ENCODE measurements at places on chromosomes 2 and 18.
A peak's percentile ranks its signal among the peaks of the same experiment; 100 is the strongest.

DNA sequence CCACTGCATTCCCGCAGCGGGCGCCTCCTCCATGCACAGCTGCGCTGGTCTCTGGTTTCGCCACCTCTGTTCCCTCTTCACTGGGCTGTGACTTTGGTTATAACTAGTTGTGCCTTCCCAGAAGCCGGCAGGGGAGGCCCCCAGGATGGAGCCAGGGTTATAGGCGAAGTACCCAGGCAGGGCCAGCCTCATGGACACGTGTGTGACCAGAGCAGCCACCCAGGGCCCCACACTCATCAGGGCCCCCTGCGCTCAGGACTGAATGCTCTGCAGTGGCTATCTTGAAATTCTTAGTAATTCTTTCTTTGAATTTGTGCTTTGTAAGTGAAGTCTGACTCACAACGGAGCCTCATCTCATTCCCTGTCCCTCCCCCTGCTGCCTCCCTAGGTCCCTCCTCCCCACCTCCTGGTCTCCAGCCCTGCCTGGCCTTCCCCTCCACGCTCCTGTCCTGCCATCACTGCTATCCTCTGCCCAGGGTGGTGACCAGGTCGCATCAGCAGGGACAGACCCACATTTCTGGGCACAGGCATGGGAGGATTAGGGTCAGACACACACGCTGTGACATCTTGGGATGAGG, 38.1 kb upstream of the LBH start:
- no peak for DNase-seq

- no peak for DNase-seq
Measured at GRCh38 chr2:111698089-111698488, 185.9 kb downstream of the ANAPC1 start.

DNA sequence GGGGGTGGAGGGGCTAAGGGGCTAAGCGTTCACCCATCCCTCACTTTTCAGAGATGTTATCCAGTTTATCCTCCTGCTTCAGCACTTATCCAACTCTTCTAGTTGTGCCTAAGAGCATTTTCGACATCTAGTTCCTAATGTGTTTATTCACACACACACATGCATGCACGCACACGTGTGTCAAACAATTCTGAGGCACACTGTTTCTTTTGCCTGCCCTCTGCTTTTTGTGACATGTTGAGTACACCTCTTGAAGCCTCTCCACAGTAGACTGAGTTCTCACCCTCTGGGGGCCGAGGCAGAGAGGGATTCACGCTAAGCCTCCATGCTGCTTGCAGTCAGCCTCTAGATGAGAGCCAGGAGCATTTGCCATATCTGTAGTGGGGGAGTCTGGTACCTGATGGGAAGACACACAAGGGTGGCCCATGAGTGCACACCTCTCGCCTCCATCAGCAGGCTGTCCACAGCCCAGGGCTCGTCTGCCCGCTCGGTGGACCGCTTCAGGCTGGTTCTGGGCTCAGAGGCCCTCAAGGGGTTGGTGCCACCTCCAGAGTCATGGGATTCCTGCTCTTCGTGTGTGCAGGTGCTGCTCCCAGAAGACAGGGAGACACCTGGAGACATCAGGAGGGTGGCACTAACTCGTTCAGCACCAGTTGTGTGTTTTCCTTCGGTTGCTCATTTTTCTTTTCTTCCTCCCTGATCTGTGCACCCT, 11.9 kb downstream of the TWIST2 start:
- no peak for DNase-seq

GRCh38 chr2:100064592-100065428, 77.6 kb downstream of the AFF3 start:
- no peak for DNase-seq

DNA sequence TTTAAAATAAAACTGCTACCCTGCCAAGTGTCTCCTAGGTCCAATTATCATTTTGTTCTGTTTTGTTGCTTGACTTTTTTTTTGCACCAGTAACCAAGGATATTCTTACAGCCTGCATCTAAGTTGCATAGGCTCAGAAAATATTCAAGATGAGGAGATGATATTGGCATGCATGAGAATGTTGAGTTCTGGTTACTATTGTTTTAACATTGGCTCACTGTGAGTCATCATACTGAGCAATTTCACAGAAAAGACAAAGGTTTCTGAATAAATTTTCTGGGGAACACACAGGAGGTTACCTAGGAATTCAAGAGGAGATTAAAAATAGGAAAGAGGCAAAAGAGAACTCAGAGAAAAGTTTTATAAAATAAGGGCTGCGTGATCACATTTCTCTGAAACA, 84.8 kb upstream of the POU3F3 start:
- no peak for DNase-seq

DNA sequence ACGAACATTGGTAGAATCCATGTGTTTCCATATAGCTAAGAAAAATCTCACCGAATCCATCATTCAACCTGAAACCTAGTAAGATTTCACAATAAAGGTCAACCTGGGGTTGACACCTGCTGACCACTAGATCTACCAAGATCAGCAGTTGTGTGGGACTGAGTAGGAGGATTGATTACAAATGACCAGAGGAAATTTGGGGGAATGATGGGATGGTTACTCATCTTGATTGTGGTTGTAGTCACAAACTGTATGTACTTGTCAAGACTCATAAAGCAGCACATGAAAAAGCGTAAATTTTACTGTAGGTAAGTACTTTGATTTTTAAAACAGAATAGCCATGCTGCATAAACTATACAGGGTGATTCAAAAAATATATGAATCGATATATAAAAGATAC, 14.7 kb downstream of the DAPL1 start:
- no peak for DNase-seq

GRCh38 chr18:2656237-2656980, 883 bp downstream of the SMCHD1 start:
- DNase-seq, result peak; percentile 28

DNA sequence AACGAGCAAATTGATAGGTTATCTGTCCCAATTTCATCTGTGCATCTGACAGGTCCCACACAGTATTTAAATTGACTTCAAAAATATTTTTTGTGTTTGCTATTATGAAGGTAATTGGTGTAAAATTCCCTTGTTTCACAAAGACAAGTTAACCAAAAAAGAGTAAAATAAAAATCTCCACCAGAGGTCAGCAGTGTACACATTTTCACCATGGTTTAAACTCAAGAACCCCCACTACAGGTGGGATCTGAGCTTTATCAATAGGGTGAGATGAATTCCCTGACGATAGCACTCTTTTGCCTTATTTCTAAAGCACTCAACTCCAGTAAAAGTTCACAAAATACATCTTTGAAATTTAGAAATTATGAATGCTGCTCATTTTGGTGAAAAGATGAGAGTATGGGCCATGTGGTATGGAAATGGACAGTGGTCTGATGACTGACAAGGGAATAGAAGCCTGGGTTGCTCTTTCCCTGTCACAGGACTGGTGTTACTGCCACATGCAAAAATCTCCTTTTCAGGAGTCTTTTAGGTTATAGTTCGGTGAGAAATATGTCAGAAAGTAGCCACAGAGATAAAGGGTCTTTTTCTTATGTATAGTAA, 68.0 kb downstream of the SERPINB8 start:
- no peak for DNase-seq

DNA sequence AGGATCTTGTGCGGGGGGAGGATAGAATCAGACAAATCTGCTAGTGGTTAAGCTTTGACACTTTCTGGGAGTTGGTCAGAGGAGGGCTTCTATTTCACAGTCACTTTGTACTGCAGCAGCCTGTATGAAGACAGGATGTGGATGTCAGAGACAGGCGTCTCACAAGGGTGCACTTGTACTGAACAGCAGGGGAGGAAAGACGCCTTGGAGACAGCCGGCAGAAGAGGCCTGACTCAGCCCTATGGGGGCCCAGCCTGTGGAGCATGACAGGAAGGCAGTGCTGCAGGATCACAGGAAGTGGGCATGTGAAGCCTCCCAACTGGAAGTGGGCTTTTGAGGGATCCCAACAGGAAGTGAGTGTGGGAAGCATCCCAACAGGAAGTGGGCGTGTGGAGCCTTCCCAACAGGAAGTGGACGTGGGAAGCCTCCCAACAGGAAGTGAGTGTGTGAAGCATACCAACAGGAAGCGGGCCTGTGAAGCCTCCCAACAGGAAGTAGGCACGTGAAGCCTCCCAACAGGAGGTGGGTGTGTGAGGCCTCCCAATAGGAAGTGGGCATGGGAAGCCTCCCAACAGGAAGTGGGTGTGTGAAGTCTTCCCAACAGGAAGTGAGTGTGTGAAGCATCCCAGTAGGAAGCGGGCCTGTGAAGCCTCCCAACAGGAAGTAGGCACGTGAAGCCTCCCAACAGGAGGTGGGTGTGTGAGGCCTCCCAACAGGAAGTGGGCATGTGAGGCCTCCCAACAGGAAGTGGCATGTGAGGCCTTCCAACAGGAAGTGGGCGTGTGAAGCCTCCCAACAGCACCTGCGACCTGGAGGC, 212.3 kb downstream of the SNTG2 start:
- no peak for DNase-seq

DNA sequence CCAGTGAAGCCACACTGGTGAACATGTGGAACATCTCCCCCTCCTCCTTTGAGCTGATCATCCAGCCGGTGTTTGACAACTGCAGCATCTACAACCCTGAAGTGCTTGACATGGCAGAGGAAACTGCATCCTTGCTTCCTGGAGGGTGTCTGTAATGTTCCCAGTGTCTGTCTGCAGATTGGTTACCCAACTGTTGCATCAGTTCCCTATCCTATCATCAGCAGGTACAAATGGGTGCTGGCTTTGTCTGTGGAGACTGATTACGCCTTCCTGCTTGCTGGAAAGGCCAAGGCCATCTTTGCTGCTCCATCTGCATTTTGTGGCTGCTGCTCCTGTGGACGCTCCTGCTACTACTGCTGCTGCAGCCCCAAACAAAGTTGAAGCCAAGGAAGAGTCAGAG, 83.5 kb downstream of the SKA1 start:
- no peak for DNase-seq

GRCh38 chr2:32835148-32835547, 111.6 kb upstream of the LTBP1 start:
- DNase-seq, result no peak

DNA sequence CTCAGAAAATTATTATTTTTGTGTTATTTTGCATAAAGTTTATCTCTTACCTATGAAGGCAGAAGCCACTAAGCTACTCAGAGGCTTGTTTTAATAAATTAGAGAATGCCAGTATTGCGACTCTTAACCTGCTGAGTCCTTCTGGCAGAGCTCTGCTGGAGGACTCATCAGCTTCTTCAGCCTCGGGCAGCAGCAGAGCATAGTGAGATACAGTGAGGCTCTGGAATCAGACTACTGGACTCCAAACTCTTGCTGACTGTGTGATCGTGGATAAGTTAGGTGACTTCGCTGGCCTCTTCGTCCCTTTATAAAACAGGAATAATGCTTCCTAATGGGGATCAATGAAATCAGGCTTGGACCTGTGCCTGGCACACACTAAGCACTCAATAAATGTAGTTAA, 1.7 kb downstream of the PTRHD1 start:
- no peak for DNase-seq

DNA sequence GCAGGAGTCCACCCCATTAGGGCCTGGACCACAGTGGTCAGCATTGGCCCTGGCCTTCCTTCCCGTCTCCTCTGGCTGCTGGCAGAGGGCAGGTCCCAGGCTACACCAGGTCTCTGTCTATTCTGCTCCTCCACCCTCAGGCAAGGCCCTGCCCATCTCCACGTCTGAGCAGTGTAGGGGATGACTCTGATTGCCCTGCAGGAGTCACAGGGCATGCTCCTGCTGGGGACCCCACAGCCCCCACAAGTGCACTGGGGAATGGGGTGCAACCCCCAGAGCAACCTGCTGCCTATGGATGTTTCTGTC, 40.0 kb downstream of the STK25 start:
- DNase-seq, result no peak

DNA sequence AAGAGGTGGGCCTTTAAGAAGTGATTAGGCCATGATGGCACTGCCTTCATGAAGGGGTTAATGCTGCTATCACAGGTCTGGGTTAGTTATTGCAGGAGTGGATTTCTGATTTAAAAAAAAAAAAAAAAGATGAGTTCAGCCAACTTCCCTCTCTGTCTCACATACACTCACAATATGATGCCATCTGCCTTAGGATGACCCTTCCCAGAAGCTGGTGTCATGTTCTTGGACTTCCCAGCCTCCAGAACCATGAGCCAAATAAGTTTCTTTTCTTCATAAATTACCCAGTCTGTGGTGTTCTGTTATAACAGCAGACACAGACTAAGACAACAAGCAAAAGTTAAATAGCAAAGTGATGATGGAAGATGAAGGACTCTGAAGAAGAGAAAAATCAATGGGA, 179.7 kb upstream of the ETAA1 start:
- DNase-seq, result no peak

DNA sequence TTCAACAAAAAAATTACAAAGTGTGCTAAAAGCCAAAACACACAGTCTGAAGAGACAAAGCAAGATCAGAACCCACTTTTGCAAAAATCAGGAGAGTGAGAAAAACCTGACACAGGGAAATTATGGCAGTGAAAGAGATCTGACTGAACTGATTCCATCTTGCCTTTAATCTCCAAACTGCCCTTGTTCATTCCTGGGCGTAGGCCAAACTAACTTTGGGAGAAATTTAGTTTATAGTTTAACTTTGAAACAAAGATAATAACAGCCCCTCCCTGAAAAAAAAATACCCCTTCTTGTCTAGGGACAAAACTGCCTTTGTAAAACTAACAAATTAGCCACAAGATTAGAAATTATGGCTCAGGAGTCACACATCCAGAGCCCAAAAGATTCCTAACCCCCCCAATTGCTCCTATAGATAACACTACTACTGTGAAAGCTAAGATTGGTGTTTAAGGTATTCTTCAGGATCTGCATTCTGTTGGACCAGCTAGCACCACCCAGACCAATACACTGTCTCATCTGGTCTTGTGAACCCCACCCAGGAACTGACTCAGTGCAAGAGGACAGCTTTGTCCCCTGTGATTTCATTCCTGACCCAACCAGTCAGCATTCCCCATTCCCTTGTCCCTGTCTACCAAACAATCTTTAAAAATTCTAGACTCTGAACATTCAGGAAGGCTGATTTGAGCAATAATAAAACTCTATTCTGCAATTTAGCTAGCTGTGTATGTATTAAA, 226.1 kb upstream of the SH3BP4 start:
- no peak for DNase-seq

DNA sequence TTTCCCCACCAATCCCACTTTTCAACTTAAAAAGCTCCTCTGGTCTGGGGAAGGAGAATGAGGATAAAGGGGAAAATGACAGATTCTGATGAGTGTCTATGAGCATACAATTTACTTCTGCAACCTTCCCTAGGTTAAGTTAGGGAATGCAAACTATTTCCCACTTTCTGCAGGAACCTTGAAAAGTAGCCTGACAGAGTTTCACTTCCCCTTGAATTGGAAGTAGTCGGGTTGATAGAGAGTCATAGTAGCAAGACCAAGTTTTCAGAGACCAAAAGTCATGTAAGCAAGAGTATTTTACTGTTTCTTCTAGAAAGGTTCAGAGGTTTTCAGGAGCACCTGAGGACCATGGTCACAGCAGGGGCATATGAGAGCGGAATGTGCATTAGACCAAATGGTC, 815.1 kb downstream of the CPS1 start:
- DNase-seq, result no peak

DNA sequence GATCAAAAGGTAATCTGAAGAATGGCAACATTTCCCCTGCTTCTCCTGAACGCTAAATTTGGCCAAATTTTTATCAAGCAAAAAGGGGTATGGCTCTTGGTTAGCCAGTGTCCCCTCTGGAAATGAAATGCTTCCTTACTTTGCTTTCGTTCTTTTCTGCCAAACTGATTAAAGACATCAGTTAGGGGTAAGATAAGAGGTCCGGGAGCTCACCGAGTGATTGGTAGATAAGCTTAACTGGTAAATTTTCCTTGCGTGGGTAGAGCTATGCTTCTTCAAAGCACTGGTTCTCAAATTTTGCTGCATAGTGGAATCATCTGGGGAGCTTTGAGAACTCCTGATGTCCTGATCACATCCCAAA, 62.7 kb upstream of the MAPRE2 start:
- DNase-seq, result no peak

GRCh38 chr2:36329251-36329650, 26.3 kb upstream of the CRIM1 start:
- no peak for DNase-seq
